NCI-H524 (cell line): ENCODE measurements at places on chromosomes 3 and 15.

- DNase-seq = no peak
Measured at GRCh38 chr3:118527514-118528044, 507.1 kb downstream of the IGSF11 start.

DNA sequence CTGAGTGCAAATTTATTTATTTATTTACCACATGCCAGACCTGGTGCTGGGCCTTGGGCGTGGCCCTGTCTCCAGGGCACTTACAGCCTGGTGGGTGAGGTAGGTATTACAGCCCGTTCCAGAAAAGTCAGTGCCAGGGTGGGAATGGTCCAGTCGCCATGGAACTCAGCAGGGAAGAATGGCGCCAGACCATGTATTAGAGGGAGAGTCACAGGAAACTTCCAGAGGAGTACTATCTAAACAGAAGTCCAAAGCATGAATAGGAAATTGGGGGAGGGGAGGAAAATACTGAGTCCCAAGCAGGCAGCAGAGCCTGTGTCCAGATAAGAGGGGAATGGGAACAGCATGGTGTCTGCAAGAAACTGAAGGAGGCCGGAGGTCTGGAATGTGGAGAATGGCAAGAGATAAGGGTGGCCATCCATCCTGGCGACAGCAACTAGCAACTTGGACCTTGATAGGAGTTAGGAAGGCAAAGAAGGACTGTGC is 27.0 kb downstream of the SH3BP5 start:
- no peak for DNase-seq

DNA sequence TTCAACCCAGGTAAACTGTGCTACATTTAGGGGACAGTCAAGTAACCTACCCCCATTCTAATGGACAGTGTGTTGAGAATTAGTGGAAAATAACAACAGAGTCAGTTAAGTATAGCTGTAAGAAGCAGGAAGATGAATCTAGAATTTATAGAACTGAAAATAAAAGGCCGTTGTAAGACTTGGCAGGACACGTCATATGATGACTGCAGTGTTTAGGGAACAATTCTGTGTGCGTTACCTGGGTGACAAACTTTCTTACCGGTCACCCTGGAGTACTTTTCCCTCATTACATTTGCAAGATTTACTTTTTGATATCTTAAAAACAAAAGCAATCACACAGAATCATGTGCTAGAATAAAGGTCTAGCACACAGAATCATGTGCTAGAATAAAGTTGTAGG is 536.3 kb upstream of the ZNF717 start:
- no peak for DNase-seq

GRCh38 chr3:52636673-52637072 is 49.0 kb downstream of the PBRM1 start:
- peak; percentile 70 for DNase-seq

- no peak for DNase-seq
Measured at GRCh38 chr15:49877873-49878521, 241.0 kb downstream of the ATP8B4 start.

DNA sequence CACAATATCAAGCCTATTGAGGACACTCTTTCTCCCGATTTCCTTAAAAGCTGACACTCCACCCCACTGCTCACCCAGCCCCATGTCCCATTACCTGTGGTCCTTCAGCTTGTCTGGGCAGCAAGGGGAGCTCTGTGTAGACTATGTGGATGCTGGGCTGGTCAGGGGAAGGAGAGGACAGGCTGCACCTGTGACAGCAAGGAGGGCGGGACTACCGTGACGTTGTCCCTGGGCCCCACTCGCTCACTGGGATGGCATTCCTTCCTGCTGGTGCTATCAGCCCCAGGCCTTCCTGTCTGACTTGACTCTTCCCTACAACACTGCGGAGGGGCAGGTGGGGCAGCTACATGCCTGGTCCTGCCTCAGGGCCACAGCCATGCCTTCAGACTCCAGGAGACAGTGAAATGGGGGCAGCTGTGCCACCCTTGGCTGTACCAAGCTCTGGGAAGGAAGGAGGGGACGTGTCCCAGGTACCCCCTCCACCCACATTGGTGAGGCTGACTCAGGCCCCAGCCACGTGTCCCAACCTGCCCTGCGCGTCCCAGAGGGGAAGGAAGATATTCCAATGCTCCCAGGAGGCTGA is at the start of gene TMEM40:
Gene TMEM40 (minus strand): TSS at position 163 of the 583 bp plus-strand sequence. CDS start 9,427 bp downstream, outside the sequence.
- DNase-seq = no peak

DNA sequence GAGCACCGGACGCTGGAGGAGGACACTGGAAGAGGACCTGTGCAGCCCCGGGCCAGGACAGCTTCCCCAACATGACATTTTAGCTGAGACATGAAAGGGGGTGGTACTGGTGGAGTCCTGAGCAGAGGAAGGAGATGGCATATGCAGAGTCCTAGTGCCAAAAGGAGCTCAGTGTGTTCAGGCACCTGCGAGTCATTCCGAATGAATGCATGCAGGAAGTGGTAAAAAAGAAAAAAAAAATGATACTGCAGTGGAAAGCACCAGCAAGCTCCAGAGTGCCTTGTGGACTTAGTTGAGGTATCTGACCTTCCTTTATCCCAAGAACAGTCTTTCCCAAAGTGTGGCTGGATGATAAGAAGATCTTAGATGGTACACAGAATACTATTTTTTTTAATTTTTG is 6.6 kb upstream of the ZNF148 start:
- no peak for DNase-seq

DNA sequence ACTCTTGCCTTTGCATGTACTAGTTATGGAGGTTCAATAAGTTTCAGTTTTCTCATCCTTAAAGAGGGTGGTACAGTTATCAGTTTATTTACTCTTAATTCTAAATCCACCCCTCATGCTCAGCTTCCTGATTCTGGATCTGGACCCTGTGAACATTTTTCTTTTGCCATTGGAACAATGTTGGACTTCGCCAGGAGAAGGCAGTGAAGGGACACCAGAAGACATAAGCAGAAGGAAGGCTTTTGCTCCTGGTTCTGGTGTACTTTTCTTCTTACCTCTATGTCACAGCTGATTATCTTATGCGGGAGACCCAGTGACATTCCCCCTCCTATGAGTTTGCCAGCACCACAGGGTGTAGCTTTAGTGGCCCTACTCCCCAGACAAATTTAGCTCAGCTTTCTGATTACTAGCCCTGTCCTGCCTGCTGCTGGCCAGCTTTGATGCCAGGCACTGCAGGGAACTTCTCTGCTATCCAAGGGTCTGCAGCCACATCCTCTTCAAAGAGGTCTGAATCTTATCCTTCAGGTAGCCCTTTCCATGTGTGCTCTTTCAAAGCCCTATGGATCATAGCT is 466.3 kb upstream of the EPHA3 start:
- DNase-seq = no peak

DNA sequence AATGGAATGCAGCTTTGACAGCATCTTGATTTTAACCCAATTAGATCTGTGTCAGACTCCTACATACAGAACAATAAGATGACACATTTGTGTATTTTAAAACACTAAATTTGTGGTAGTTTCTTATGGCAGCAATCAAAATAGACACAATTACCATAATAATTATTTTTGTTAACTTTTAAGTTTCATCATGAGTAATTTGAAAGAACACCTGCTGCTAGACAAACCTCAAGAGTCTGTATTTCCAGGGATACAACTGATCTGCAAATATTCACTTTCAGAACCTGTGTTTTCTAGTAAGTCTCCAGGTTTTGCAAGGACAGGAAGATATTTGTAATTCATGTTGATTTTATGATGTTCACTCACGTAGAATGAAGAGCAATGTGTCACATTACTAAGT is 736.8 kb downstream of the DIPK2A start:
- DNase-seq = no peak

DNA sequence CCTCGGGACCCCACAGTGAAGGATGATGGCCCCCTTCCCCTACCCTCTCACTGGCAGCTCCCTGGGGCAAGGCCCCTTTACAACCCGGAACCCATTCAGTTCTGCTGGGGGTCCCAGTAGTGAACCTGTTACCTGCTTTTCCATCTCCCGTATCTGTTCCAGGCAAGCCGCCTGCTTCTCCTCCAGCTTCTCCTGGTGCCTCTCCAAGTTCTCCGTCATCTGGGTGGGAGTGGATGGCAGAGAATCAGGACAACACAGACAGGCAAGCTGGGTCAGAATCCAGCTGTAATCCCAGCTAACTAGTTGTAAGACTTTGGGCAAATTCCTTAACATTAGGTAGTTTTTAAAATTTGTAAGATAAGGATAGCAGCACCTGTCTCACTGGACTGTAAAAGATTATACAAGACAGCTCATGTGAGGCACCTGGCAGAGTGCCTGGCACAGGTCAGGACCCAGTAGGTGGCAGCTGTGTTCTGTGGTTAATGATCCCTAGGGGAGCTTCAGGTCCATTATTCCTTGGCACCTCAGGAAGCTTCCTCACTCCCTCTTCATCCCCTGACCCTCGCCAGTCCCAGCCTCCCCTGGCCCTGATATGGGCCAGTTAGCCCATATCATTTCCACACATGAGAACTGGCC is 6.4 kb upstream of the ANKRD63 start:
- DNase-seq = no peak

DNA sequence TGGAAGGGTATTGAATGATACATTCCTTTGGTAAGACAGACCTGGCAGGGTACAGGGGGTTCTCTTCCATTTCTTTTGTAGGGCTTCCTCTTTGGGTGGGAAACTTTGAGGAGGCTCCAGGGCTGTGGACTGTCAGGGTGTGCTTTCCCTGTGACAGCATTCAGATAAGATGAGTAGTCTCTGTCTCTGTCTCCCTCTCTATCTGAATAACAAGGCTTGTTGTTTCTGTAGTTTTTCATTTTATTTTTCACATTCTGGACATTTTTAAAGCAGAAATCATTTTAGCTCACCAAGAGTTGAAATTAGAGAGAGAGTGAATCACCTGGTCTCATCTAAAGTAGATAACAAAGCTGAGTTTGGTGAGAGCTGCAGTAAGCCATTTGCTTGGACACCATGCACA is 100.8 kb upstream of the TPM1 start:
- no peak for DNase-seq

GRCh38 chr3:190197346-190197763 is 76.7 kb upstream of the P3H2 start:
- no peak for DNase-seq

DNA sequence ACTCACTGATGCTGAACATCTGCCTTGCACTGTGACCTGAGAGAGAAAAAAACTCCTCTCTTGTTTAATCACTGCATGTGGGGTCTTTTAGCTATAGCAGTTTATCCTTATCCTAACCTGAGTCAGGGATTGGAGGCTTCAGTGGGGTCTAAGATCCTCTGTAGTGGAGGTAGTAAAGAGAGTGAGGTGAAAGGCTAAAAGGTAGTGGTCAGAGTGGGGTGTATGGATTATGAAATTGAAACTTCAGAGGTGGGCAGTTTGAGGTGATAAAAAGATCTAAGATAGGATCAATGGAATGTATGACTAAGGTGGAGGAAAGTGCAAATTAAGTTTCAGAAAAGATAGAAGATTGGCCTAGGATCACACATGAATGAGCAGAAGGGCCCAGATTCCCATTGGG is 36.5 kb downstream of the DET1 start:
- DNase-seq = no peak

DNA sequence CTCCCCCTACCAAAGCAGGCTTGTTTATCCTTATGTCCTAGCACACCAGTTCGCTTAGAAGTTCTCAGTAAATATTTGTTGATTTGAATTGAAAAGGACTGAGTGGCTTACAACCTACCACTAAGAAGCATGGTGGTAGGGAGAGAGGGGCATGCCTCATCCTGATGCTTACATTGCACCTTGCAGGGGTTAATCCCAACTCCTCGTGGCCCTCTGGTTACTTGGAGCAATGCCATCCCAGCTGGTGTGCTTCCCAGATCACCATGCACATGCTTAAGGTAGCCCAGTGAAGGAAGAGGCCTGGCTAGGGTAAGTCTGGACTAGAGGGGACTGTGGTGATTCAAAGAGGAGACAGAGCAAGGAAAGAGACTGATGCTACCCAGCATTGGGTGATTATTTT is 253.3 kb downstream of the CLSTN2 start:
- DNase-seq = peak; percentile 91

GRCh38 chr3:146139586-146140110 is 21.3 kb downstream of the PLOD2 start:
- DNase-seq = no peak

DNA sequence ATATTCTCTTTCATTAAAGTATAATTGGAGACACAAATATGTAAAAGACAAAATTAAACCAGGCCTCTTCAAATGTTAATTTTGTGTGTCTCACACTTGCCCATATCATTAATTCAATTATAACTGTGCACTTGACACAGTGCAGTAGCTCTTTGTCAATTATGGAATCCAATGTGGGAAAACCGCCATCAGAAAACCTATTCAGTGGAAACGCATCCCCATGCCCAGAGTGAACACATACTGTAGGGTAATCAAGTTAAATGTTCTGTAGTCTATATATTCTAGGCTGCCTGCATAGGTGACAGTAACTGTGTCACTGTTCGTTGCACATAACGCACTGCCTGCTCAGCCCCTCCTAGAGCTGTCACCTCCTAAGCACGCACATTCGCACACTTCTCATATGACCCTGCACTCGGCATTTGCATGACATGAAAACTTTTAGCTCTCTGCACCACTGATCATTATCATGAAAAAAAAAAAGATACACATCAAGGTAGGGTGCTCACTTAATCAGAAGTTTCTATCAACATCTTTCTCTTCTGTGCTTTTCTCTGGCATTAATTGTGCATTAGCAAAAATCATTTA is 63.2 kb downstream of the MEIS2 start:
- DNase-seq = no peak

DNA sequence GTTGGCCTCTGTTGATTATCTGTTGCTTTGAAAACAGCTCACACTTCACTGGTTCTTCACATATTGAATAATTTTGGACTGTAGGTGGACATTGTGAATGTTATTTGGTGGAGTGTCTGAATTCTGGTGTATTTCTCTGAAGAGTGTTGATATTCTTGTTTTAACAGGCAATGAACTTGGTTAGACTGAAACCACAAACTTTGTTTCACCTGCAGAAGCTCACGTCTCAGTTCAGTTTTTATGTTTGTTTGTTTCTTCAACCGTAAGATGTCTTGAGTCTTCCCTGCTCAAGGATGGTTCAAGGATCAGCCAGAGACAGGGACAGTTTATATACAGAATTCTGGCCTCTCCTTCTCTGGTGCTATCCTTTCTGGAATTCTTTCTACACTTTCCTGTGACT is 43.6 kb downstream of the C3orf20 start:
- DNase-seq = no peak

DNA sequence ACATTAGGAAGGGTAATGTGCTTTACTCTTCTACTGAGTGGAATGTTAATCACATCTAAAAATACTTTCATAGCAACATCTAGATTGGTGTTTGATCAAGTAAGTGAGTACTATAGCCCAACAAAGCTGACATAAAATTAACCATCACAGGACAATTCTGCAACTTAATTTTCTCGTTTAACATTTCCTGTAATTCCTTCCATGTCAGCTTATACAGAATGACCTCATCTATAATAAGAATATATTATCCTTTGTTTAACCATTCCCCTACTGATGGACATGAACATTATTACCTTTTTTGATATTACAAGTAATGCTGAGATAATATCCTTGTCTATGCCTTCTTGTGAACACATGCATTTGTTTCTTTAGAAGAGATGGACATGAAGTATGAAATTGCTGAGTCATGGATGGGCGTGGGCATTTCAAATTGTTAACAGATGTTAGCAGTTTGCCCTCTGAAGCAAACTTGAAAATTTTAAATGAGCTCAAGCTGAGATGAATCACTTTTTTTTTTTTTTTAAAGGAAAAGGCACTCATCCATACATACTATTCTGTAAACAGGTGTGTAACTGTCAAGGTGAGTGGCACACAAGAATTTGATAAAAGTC is 85.1 kb downstream of the OXNAD1 start:
- DNase-seq = no peak
